Peyer's patch (tissue), 4 donors: ENCODE measurements at places on chromosomes 11 and 22. TPM values are rescaled to one million over a fixed set of nuclear protein-coding genes. Genes with fewer than 3 reads are reported as not detected.
A peak's percentile ranks its signal among the peaks of the same experiment; 100 is the strongest.

GLYATL1 gene
- not detected for total RNA-seq

DNA sequence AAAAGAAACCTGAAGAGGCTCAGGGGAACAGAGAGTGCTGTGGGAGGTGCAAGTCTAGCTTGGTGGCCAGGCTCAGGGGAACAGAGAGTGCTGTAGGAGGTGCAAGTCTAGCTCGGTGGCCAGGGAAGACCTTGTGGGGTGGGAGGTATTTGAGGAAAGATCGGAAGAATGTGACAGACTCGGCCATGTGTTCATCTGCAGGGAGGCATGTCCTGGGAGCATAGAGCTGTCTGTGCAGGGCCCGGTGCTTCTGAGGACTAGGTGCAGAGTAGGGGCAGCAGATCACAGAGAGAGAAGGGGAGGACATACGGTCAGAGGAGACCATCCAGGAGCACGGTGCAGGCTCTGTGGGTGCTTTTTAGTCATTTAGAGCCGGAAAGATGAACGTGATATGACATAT is 10.8 kb downstream of the IFITM10 start:
- DNase-seq: no peak

DNA sequence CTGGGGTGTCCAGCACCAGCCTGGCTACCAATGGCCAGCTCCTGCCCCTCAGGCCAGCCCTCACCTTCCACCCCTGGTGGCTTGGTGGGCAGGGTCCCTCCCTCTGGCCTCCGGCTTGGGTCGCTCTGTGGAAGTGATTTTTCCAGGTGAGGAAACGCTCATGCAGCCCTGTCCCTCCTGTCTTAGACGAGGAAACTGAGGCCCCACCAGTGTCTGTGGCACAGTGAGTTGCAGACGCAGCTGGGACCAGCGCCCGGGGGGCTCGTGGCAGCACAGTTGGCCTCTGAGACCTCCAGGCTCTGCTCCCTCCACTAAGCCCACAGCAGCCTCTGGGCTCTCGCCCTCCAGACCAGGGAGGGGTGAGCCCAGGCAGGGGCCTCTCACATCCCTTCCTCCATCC is 6.2 kb downstream of the B3GAT1 start:
- no peak for DNase-seq

GRCh38 chr11:71369411-71369810 is 78.8 kb downstream of the DHCR7 start:
- no peak for DNase-seq

DNA sequence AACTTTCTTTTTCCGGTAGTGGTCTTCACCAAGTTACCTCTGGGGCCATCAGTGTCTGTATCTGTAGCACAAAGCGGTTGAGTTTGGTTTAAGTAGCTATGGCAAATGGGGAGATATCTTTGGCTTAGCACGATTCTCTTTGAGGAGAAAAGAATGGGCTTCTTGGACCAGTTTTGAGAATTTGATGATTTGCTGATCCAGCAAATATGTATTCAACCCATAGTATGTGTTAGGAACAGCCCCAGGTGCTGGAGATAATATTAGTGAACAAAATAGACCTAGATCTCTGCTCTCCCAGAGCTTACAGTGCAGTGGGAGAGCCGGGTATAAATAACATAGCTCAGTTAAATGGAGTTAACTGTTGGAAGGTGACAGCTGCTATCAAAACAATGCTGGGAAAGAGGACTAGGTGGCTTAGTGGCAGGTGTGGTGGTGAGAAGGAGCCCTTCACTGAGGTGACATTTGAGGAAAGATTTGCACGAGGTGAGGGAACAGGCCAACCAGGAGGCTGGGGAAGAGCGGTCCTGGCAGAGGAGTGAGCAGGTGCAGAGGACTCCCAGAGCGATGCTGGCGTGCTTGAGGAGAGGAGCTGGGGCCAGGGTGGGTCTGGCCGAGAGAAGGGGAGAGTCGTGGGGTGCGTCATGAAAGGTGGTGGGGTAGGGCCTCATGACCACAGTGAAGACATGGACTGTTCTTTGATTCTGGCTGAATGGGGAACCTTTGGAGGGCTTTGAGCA is 5.0 kb downstream of the TBC1D22A start:
- DNase-seq: no peak

- no peak for DNase-seq
These were observed 130.4 kb downstream of the C11orf87 start for GRCh38 chr11:109552376-109552775.

TEX12 gene
- total RNA-seq: 2.0 TPM

DNA sequence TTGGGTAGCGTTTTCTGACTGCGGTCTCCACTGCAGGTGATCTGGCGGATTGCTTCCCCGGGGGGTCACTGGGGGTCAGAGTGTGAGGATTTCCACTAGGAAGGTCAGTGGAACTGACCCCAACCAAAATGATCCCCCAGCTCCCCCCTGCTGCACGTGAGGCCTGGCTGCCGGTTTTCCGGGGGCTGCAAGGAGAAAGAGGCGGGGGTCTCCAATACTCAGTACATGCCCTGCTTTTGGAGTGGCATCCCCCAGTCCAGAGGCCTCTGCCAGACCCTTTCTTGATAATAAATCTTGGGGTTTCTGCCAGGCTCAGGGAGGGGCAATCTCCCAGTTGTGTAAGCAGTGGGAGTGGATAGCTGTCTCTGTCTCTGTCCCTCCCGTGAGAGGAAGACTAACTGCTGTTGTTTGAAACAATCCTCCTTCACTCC is 71.5 kb upstream of the RTL6 start:
- peak; percentile 13 for DNase-seq

SLC6A5 gene
- total RNA-seq: not detected

- DNase-seq: no peak
These were observed 150.0 kb downstream of the ADAMTS15 start for GRCh38 chr11:130598433-130598832.

- peak; percentile 71 for DNase-seq
These were observed at the start of gene RASSF10 for GRCh38 chr11:13008625-13009475. Gene RASSF10, plus strand, starts transcription at chr11:13009316. Its CDS starts 261 bp downstream, at chr11:13009577.

DNA sequence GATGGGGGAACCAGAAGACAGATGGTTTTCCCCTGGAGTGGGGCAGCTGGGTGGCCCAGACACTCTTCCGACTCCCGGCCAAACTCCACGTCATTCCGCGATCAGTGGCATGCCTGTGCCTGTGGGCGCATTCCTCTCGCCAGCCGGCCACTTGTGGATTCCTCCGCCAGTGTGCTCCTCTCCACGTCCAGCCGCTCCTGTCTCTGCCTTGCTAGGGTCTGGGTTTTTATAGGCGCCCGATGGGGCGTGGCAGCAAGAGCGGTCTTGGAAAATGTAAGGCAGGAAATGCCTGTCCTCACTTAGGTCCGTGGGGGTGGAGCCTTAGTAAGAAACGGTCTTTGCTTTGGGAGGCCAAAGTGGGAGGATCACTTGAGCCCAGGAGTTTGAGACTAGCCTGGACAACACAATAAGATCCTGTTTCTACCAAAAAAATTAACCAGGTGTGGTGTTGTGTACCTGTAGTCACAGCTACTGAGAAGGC is 81.6 kb upstream of the SEPTIN5 start:
- no peak for DNase-seq

GRCh38 chr11:118842369-118842768 is 41.3 kb upstream of the CXCR5 start:
- DNase-seq: no peak

DDX25 gene
- total RNA-seq: not detected

CNIH2 gene
- total RNA-seq: not detected

GRCh38 chr11:20081336-20081735 is 78.9 kb downstream of the DBX1 start:
- DNase-seq: no peak
